ENCODE measurements at places on chromosomes 11 and 22.

- no peak for DNase-seq
These were observed 33.4 kb downstream of the SIK2 start for GRCh38 chr11:111635706-111636045.

DNA sequence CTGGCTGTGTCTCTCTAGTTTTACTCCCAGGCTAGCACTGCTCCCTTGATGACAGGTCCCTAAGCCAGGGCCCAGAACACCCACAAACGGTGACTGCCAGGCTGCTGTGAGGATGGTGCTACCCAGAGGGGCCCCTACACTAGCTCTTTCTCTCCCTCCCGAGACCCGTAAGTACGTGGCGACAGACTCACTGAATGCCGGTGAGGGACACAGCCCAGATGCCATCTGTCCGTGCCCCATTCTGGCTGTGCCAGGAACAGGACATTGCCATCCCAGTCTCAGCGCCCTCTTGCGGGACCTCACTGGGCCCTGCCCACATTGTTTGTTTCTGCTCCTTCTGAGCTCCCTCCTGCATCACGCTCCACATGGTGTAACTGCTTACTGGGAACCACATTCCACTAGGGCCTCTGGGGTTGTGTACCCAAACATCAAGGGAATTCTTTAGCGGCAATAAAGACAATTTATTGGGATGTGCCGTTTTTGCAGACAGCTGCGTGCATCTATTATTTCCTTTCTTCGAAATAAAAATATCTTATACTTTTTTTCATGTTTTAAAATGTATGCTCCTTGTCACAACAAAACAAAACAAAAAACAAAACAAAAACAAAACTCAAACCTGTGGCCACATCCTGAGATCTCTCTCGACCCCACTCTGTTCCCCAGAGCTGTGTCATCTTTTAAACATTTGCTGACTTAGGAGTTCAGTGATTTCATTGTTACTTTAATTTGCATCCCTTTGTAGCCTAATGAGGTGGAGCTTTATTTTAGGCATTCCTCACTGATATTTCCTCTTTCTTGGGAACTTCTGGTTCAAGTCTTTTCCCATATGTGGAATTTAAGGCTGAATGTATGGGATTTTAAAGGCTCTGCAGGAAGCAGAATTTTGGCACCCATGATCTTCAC lies 4.4 kb upstream of the TPCN2 start:
- no peak for DNase-seq

DNA sequence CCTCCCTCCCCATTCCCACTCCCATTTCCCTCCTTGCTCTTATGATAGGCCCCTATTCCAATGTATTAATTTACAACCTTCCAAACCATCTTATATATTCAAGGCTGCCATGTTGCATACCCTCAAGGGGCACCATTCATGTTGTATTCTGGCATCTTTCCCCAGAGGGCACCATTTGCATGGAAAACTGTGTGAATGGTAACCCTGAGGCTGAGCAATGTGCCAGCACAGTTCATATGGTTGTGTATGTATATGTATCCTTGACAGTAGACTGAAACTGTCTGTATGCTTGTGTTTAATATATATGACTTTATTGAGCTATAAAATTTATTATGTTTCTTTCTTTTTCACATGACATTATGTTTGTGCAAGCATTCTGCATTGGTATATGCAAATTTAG lies 7.3 kb downstream of the RASSF10 start:
- DNase-seq: no peak

DNA sequence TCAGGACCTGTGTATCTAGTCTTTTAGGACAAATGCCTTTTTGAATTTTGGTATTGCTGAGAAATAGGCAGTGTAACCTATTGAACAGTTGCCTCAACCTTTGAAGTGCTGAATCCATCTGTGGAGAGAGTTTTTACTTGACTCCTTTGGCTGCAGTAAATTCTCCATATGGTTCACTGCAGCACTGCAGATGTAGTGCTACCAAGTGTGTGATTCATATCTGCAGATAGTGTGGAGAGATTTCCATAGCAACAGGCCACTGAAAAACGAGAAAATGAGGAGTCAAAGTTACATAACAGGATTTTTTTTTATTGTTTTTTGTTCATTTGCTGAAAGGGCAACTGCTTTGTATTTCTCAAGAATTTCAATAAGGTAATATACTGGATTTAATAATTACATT lies 356.1 kb downstream of the RAB38 start:
- no peak for DNase-seq

GRCh38 chr11:111421251-111421650 lies 42.2 kb upstream of the POU2AF1 start:
- no peak for DNase-seq

DNA sequence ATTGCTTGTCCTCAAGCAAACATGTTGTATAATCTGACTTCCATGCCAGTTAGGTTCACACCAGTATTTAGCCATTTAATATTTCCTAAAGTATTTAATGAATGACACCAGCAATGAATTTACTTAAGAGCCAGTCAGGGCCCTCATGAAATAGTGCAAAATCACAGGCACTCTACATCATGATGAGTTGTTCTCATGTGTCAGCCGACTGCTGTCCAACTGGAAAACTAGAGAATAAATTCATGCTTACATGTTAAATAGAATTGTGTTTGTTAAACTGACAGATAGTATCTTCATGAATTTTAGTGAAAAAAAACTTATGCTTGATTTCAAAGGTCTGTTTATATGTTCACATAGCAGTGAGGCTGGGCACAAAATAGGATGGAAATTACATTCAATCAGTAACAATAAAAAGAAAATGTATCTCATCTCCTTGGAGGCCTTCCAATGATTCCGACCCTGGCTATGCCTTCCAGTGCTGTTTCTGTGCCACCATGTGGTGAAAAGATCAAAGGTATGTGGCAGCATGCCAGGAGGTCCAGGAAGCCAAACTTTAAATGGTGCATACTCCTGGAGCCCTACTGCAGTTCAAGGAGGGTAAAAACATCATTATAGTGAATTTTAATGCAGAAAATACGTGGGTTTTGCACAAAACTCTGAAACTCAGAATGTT lies 45.2 kb downstream of the CTSC start:
- DNase-seq: no peak

- DNase-seq: no peak
These were observed 36.1 kb downstream of the MMP20 start for GRCh38 chr11:102589047-102589459.

DNA sequence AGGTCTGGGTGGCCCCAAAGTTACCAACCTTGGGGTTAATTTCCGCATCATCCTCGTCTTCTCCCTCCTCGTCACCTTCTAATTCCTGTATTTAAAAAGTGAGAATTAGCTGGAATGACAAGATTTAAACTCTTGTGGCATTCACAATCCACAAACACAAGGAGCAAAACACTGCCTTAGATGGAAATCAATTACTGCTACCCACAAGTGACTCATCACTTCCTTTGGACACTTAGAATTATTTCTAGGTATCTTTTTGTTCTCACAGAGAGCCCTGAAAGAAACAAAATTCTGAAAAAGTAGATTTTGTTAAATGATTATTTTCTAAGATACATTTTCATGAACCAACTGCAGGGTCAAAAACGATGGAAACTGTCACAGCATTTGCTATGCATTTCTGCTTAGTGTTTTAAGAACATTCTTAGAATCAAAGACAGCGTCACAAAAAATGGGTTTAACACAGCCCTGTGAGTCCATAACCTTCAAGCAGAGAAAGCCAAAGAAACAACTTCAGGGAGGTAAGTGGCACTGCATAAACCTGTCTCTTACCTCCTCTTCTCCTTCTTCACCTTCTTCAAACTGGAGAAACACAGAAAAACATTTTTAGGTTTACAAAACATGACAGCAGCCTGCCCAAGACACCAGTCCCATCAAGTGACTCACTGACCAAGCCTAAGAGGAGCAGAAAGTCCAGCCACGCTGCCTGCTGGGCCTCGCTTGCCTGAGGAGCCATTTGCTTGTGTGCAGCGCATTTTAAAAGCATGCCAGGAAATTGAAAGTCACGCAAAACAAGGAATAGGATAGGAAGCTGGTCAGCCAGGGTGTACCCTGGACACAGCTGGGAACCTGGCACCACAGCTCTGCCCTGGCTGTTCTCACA lies 22.3 kb upstream of the PHLDA2 start:
- no peak for DNase-seq

All from GM12892 (cell line).